Caki2 (cell line): ENCODE measurements at places on chromosomes 5 and 9.

DNA sequence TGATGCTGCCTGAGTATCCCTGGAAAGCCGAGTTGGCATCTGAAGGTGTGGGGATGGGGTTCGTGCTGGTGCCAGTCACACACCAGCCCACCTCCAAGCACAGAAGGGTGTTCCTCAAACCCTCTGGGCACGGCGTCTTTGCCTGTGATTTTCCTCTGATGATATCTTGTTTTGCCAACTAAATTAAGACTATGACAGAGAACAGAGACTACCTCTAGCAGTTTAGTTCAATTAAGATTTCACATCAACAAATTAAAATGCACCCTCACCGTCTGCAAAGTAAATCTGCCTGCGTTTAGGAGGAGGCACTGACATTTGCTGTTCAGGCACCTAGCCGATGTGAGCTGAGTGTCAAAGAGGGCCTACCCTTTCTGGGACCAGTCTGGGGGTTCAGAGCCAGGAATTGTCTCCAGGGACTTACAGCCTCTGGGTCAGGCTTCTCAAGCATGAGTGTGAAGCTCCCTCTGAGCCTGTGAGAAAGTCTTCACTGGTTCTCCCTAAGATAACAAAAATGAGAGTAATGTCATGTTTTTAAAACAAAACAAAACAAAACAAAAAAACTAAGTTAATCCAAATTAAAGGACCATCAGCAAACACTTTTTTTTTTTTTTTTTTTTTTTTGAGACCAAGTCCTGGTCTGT, 55.4 kb upstream of the CTNNA1 start:
- no peak for DNase-seq

- no peak for DNase-seq
These were observed at the start of gene LRRTM2 for GRCh38 chr5:138874771-138875551. Gene LRRTM2 (minus strand): TSS chr5:138875335. CDS start chr5:138874911, 424 bp downstream.

GRCh38 chr5:96703384-96703920, 41.3 kb downstream of the CAST start:
- no peak for DNase-seq

DNA sequence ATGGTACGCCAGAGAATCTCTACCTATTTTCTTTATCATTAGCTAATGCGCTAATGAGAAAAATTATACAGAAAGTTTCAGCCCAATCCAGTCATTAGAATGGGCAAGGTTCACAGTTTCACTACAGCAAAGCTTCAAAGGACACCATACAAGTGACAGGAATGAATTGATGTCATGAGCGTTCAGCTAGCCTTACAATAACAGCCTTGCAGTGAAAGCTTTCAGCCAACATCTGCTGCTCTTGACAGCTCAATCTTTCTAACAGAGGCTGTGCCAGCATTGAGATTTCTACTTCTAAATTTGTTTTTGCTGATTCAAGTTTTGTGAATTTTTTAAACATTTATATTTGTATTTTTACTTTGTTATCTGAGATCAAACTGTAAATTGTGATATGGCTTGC, 302.4 kb upstream of the FAM174A start:
- DNase-seq, result no peak

DNA sequence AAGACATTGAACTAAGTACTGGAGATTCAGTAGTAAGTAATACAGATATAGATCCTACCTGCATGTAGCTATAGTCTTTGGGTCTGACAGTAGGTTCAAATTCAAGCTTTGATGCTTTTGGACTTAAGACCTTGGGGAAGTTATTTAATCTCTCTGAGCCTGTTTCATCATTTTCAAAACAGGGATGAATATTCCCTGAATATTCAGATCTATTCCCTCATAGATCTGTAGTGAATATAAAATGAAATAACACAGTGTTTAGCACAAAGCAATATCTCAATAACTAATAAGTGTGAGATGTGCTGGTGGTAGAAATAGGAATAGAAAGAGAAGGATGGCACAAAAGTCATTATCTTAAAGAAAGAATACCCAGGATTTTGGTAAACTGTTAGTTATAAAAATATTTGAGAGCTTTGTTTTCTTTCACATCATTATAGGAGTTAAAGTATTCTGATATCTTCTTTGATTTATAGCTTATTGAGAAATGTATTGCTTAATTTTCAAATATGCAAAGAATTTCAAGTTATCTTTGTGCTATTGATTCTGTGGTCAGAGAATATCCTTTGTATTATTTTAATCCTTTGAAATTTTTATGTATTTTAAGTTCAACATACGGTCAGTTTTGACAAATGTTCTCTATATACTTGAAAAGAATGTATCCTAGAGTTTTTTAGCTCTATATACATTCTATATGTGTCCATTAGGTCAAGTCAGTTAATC, 11.4 kb upstream of the RANBP3L start:
- DNase-seq, result no peak

DNA sequence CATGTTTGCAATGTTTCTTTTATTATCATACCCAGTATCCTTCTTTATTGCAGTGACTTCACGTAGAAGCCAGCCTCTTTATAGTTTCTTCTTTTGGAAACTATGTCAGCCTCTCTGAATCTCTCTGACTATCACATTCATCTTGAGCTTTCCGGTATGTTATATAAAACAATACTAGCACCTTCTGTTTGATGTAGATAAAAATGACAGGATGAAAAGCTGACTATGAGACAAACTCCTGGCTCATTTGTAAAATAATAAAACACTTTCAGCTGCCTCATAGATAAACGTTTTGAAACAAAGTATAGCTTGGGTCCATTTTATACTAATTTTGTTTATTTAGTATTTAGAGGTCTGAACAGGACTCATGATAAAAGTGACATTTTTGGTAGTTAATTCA, 1145.4 kb upstream of the NUDT12 start:
- DNase-seq, result no peak

DNA sequence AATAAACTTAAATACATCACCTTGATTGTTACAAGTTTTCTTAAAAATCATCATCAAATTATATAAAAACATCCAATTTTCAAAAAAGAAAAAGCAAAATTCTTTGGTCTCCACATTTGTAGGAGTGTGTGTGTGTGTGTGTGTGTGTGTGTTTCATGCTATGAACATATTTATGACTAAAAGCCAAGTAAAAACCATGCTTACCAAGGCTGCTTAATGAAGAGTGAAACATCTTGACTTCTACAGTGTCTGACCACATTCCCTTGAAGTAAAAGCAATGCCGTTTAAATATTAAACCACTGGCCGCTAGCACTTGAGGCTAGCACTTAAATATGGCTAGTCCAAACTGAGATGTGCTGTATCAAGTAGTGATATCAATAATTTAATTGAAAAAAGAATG, 549.1 kb upstream of the CCNG1 start:
- DNase-seq, result peak; percentile 55

- DNase-seq, result no peak
These were observed 70.3 kb downstream of the SPTLC1 start for GRCh38 chr9:92044936-92045335.

DNA sequence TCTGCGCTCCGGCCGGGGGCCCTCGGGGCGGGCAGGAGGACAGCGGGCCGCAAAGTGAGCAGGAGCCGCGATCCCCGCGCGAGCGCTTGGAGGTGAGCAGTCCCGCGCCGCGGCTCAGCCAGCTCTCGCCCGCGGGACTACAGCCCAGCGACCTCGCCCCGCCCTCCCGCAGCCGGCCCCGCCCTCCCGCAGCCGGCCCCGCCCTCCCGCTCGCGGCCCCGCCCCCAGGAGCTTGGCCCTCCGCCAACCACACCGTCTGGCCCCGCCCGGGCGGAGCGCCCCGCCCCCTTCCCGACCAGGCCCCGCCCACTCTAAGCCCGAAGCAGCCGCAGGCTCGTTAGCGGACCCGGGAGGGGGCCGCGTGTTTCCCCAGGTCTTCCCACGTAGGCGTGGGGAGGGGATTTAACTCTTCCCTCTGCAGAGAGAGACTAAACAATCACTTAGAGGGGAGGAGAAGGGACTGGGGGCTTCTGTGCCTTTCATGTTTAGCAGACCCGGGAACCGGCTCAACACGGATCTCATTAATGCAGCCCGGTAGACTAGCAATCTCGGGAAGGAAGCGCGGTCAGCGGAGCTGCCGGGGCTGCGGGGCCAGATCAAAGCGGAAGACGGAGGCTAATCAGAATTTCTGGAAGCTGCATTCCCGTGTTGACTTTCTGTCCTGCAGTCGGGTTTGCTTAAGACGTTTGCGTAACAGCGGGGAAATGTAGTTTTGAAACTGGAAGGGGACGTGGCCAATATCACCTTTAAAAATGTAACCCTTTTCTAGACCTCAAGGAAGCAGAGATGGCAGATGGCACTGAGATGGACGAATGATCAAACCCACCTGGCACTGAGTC, at the start of gene MYO10:
Gene MYO10 (minus strand): TSS at position 139 of the 839 bp plus-strand sequence. CDS start 480 bp downstream, outside the sequence.
- DNase-seq, result peak; percentile 78

- no peak for DNase-seq
These were observed 712.3 kb upstream of the WWC1 start for GRCh38 chr5:167578977-167579692.

GRCh38 chr5:109062664-109063063, 315.0 kb downstream of the FER start:
- no peak for DNase-seq

DNA sequence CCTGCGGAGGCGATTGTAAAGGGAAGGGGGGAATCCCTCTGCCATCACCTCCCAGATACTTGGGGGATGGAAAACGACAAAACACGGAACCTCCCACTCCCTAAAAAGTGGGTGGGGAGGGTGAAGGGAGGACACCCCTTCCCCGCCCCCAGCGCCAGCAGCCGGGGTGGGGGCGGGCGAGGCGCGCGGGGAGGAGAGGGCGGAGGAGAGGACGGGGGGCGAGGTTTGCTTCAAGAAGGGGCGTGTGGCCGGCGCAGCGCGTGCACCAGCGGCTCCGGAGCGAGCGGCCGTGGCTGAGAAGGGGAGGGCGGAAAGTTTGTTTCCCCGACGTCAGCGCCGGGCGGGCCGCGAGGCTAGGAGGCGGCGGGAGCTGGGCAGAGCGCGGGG, at the start of gene PRRX2:
Gene PRRX2 (plus strand): TSS at position 259 of the 387 bp plus-strand sequence. CDS start 221 bp downstream, outside the sequence.
- no peak for DNase-seq

- no peak for DNase-seq
These were observed 167.9 kb downstream of the GLIS3 start for GRCh38 chr9:4131946-4132345.

DNA sequence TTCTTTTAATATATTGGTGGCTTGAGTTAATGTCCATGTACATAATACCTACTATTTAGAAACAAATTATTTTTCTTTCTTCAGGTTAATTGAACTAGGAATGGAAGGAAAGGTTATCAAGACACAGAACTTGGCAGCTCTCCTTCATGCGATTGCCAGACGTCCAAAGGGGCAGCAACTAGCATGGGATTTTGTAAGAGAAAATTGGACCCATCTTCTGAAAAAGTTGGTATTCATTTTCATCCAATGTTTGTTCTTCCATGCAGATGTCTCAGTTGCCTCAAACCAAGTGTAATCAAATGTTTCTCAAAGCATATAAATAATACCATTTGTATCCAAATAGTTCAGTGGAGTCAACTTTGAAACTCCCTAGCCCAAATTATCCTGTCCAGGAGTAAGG, 22.6 kb upstream of the LNPEP start:
- no peak for DNase-seq

DNA sequence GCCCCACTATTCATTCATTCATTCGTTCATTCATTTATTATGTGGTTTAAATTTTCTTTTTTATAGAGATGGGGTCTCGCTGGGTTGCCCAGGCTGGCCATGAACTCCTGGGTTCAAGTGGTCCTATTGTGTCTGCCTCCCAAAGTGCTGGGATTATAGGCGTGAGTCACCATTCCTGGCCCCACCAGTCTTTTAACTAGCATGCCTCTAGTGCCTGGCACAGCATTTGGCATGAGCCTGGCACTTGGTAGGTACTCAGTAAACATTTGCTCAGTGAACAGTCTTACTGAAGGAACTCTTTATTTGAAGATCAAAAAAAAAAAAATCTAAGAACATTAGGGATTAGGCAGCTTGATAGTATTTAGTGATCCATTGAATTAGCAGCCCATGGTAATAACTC, 98.1 kb downstream of the KDM4C start:
- no peak for DNase-seq

GRCh38 chr5:141051521-141051866, 320 bp downstream of the PCDHB1 start:
- no peak for DNase-seq
